ENCODE measurements at places on chromosomes 6 and 20.
A peak's percentile ranks its signal among the peaks of the same experiment; 100 is the strongest.

- DNase-seq: no peak
These were observed 80.4 kb downstream of the AK9 start for GRCh38 chr6:109610590-109610989.

DNA sequence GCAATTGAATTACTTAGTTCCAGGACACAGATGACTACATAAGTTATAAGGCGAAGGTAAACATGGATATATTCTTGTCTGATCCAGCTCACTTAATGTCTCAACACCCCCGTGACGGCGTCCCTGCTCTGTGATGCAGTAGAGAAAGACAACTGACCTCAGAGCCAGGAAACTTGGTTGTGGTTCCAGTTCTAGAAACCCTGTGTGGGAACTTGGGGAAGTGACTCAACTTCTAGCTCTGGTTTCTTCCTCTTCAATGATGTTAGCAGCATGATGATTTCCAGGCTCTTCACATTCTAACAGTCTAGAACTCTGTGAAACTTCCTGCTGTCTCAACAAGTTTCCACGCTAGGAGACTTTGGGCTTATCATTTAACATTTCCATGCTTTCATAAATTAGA lies 18.4 kb downstream of the LAMA4 start:
- peak; percentile 68 for DNase-seq

DNA sequence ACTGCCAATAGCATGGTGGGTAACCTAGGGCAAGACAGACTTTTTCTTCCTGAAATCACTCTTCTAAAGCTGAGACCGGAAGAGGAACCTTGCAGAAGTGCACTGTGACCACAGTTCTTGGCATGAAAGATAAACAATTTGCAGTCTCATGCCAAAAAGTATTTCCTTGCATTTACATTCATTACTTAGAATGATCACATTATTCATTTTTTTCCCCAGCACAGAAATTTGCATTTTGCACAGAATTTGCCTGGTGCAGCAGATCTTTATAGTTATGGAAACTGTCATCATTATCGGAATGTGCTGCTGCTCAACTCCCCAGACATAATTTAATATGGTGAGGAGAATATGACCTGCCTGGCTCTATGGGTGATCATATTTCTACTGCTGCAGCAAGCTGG lies 42.2 kb upstream of the EDN3 start:
- DNase-seq: no peak

GRCh38 chr6:112786801-112787200 lies 439.7 kb downstream of the RFPL4B start:
- no peak for DNase-seq

DNA sequence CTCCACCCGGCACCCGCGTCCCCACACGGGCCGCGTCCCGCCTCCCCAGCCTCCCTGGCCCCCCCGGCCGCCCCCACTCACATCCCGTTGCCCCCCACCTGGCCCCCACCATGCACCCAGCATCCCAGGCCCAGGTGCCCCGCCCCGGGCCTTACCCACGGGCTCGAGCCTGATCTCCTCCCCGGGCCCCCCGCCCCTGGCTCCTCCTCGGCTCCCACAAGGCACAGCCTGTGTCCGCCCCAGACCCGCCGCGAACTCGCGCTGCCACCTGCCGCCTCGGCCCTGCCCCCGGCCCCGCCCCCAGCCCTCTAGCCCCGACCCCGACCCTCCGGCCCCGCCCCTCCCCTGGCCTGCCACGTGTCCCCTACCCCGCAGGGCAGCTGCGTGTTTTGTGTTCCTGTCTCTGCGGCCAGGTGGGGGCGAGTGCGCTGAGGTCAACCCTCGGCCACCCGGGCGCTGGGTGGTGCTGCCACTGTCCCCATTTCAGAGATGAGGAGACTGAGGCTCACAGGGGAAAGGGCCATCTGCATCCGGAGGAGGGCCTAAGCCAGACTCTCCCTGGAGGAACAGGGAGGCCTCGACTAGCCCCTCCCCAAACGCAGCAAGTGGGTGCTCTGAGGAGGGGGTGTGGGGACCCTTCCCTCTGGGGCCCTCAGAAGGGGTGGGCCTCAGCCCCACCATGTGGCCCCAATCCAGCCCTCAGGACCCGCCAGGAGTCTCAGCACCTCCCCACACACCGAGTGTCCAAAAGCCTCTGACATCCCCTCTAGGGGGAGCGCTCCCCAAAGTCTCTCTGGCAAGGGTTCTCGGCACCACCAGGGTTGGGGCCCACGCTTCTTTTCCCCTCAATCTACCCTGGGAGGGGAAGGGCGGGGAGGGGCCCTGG lies 99.8 kb downstream of the TAF4 start:
- no peak for DNase-seq
